Activated CD4-positive, CD25-positive, alpha-beta regulatory T cell treated with anti-CD3 and anti-CD28 coated beads, Interleukin-2, amount 50 U/mL, for 24 hours (primary cell): ENCODE measurements at places on chromosomes 7 and 10.

- ATAC-seq = no peak
These were observed 71.7 kb downstream of the RAMP3 start for GRCh38 chr7:45229156-45229920.

DNA sequence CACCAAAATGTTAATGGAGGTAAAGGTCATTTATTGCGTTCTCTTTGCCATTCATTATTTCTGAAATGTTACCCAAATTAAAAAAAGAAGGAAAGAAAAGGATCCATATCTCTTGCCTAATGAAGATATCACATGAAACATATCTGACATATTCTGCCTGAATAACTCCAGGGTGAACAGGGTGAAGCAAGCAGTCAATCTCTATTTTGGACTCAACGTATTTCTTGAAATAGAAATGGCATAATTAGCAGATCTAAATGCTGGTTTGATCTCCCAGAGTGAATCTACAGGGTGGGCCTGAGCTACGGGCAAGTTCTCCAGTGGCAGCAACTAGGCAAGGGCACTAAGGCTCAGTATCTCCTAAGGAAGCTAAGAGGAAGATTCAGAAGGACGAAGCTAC is 24.0 kb downstream of the MPP7 start:
- no peak for ATAC-seq

DNA sequence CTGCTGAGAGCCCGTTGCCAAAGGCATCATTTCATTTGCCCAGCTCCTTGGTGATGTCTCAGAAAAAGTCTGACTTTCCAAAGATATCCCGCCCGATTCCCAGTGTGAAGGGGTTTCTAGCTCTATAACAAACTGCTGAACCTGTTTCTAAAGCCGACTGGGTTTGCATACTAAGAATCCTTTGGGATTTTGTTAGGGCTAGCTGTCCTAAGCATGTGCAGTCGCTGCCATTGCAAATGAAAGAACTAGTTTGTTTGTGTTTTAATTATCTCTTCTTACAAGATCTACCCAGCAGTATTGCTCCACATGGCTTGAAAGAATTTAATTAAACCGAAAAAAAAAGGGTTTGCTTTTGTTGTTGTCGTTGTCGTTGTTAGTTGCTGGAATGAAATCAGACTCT is 476.6 kb downstream of the GATA3 start:
- no peak for ATAC-seq

GRCh38 chr10:71127104-71127503 is 85.3 kb upstream of the UNC5B start:
- no peak for ATAC-seq

GRCh38 chr7:100865372-100865911 is 1.7 kb upstream of the TRIP6 start:
- no peak for ATAC-seq

DNA sequence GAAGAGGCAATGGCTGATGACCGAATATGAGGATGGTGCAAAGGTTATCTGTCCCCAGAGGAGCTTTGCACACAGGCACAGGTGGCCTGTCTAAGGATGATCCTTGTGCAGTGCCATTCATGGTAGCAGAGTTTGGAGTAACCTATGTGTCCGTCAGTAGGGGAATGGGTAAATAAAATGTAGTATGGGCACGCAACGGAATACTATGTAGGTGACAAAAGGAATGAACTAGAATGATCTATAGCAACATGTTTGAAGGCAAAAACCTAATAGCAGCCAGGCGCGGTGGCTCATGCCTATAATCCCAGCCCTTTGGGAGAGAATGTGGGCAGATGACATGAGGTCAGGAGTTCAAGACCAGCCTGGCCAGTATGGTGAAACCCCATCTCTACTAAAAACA is 41.6 kb upstream of the ECHDC3 start:
- no peak for ATAC-seq

DNA sequence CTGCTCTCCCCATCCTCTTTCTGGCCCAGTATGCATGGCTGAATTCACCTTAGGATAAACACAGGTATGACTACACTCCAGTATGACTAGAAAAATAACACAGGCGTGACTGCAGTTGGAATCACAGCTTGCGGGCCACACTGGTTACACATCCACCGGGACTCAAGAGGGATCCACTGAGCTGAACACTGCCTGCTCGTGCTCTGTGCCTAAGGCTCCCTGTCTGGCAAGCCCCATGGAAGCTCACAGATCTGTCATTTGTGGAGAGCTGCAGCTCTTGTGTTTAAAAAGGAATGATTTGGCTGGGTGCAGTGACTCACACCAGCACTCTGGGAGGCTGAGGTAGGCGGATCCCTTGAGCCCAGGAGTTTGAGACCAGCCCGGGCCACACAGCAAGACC is 26.8 kb downstream of the VOPP1 start:
- no peak for ATAC-seq

- no peak for ATAC-seq
These were observed 226.2 kb downstream of the ZMYND11 start for GRCh38 chr10:361203-362081.

- no peak for ATAC-seq
These were observed 173.6 kb downstream of the RNF133 start for GRCh38 chr7:122525355-122525754.

- no peak for ATAC-seq
These were observed 330.4 kb downstream of the ARL4A start for GRCh38 chr7:13017881-13018280.

GRCh38 chr10:16993186-16993585 is 136.4 kb downstream of the CUBN start:
- ATAC-seq = no peak

DNA sequence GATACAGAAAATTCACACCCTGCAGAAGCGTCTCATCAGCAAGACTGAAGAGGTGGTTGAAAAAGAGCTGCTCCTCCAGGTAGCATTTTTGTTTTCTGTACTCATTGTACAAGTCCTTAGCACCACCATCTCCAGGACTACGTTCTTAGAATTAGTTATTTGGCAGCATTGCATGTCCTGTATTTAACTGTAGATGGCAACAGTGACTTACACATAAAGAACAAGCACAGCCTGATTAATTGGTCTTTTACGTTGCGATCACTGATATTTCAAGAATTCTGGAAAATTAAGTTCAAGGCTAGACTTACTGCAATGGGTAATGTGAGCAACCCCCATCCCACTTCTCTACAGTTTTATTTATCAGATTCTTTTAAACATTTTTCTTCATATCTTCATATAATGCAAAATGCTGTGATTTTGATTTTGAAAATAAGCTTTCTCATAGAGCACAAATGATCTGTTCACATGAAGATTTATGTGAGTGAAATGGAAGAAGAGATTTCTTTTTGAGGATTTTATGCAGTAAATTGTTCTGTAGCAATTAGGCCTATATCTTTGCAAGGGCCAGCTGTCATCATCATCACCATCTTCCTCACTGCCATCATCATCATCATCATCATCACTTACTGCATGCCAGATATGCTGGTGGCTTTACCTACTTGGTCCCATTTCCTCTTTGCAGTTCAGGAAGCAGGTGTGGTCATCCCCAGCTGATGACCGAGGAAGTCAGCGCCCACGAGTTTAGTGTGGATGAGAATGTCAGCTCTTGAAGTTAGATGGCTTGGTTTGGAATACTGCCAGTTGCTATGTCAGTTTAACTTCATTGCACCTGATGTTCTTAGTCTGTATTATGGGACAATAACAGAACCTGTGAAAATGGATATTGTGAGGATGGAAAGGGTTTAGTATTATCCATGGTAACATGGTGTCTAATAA is 53.4 kb downstream of the CFAP58 start:
- no peak for ATAC-seq

- no peak for ATAC-seq
These were observed 78.7 kb downstream of the HYCC1 start for GRCh38 chr7:22935269-22935668.

DNA sequence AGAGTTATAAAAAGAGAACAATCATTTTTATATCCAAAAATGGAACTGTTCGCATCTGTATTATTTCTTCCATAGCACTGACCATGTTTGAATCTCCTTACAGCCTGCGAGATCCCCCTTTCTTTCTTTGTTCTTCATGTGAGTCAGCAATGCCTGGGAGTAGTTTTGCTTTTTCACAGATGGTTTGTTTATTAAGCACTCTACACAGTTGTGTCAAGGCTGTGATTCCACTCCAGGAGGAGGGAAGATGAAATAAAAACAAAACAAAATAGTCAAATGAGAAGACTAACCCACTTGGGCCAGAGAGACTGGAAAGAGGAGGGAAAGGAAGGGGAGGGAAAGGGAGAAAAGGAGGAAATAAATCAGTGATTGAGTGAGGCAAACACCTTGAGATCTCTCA is 7.8 kb downstream of the LIPF start:
- ATAC-seq = no peak

GRCh38 chr7:83413831-83414230 is 235.1 kb downstream of the SEMA3E start:
- ATAC-seq = no peak

DNA sequence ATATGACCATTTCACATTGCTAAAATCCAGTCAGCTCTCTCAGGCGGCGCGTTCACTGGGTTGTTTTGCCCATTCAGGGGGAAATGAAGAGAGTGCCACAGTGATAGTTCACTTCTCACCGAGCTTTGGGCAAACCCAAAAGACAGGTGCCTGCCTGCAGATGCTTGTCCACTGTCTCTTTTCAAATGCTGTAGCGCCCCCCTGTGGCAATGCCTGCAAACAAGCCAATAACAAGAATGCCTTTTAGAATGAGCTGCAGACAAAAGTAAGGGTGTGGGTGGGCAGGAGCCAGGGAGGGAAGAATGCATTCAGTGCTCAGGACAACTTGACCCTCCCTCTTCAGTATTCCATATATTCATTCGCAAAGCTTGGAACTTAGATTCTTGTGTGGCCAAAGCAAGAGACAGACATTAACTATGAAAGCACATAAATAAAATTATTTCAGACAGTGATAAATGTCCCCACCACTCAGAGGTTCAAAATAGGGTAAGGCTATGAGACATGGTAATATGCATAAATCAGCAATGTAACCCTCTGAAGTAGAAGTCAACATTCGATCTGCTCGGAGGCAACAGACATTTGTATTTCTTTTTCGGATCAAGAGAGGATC is 86.9 kb downstream of the JAZF1 start:
- no peak for ATAC-seq

- ATAC-seq = no peak
These were observed 444.0 kb upstream of the NFE2L3 start for GRCh38 chr7:25707768-25708620.

GRCh38 chr10:127826154-127826725 is 66.5 kb downstream of the CLRN3 start:
- no peak for ATAC-seq

DNA sequence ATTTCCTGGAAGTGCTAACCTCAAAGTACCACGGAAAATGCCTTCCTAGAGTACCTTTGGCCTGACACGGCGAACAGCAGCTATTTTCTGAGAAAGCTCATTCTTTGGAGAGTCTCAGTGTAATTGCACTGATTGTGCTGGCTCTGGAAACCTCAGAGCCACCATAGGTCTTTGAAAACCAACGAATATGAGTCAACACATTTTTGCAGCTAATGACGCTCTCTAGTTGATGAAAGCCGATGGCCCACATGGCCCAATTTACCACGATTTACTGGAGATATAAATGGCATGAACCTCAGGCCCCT is 187.1 kb downstream of the ADARB2 start:
- ATAC-seq = no peak

DNA sequence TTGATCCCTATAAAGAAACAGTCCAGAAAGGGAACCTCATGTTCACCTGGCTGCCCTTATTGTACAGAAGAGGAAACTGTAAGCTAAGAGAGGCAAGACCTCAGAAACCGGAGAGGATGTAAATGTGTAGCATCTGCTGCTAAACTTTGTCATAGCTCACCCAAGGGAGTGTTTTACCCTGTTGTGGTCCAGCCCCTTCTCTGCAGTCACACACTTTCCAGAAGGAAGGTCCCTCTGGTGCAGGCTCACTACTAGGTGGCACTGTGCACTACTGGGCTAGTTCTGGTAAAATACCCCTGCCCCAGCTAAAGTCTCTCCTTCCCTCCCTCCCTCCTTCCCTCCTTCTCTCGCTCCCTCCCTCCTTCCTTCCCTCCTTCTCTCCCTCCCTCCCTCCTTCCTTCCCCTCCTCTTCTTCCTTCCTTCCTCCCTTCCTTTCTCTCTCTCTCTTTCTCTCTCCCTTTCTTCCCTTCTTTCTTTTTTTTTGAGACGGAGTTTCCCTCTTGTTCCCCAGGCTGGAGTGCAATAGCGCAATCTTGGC is 42.5 kb upstream of the LCOR start:
- ATAC-seq = peak; percentile 41

GRCh38 chr7:45036317-45036716 is 36.3 kb downstream of the CCM2 start:
- ATAC-seq = no peak

DNA sequence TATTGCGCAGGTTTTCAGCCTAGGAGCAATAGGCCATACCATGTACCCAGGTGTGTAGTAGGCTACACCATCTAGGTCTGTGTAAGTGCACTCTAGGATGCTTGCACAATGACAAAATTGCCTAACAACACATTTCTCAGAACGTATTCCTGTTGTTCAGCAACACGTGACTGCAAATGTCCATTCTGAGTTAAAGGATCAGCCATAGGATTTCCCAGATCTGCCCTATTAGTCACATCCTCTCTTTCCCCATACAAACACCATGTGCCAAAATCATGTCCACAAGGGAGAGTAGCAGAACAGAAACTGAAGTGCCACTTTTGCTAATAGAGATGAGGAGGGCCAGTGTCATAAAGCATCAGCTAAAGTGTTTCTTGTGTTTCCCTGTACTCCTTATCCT is 42.6 kb upstream of the AMPH start:
- no peak for ATAC-seq

DNA sequence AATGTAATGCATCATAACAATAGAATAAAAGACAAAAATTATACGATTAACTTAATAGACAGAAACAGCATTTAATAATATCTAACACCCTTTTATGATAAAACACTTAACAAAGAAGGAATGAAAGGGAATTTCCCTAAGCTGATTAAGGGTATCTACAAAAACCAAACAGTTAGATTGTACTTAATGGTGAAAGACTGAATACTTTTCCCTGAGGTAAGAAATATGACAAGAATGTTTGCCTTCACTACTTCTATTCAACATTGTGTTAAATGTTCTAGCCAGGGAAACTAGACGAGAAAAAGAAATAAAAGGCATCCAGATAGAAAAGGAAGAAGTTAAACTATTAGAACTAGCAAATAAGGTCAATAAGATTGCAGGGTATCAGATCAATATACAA is 276.9 kb downstream of the BAMBI start:
- no peak for ATAC-seq

DNA sequence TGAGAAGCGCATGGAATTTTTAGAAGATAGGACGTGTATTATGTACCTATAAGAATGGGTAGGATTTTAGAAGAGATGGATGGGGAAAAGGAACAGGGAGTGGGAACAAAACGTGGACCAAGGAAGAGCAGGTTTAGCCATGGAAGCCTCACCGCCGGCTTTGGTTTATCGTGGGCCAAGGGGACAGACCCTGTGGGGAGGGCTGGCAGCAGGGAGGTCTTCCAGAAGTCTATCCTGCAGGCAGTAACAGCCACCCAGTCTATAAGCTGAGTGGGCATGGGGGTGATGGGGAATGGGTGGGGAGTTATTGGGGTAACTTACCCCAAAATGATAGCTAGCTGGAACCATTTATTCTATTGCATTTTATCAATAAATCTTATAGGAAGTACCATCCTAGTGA is 44.9 kb downstream of the IKZF1 start:
- ATAC-seq = no peak

GRCh38 chr7:1169409-1170368 is 9.7 kb upstream of the ZFAND2A start:
- peak; percentile 83 for ATAC-seq

GRCh38 chr7:137839903-137840779 is 6.6 kb downstream of the DGKI start:
- ATAC-seq = no peak

- ATAC-seq = no peak
These were observed 168.3 kb downstream of the GLI3 start for GRCh38 chr7:42068554-42069280.
